ENCODE measurements at places on chromosomes 1 and 21.

GRCh38 chr21:15329191-15329590 is 264.4 kb upstream of the NRIP1 start:
- H3K27ac ChIP-seq, result no peak overlapping the region
- H3K4me1 ChIP-seq, result no peaks in the 10 kb centered on the region
- H3K36me3 ChIP-seq, result no peaks in the 10 kb centered on the region
- DNase-seq, result no peak

DNA sequence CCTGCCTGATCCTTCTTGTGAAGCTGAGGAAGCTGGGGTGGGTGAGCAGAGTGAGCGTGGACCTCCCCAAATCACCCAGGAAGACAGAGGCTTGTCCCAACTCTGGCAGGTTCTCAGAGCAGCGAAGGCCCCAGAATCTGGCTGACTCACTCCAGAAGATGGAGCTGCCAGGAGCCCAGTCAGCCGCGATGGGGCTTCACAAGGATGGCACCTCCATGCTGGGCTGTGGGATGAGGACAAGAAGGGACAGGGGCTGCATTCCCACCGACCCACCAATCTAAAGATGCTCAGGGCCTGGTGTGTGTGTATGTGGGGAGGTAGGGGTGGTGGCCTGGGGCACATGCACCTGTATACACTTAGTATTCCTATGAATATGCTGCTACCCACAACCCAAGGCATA is 52.9 kb downstream of the ATP1A1 start:
- no peak overlapping the region for H3K27ac ChIP-seq
- H3K36me3 ChIP-seq, result no peaks in the 10 kb centered on the region
- no peaks in the 10 kb centered on the region for H3K27me3 ChIP-seq
- no peak for DNase-seq
- H3K4me3 ChIP-seq, result no peak overlapping the region

GRCh38 chr21:42779431-42779861 is 99.9 kb downstream of the WDR4 start:
- peaks cover 9% of the 10 kb centered on the region for H3K4me1 ChIP-seq
- H3K4me3 ChIP-seq, result no peak overlapping the region
- H3K36me3 ChIP-seq, result no peaks in the 10 kb centered on the region
- H3K27ac ChIP-seq, result no peak overlapping the region
- no peak for DNase-seq

- no peak overlapping the region for H3K27ac ChIP-seq
- H3K4me3 ChIP-seq, result no peak overlapping the region
- no peak for DNase-seq
- peaks cover 42% of the 10 kb centered on the region for H3K4me1 ChIP-seq
- H3K36me3 ChIP-seq, result peaks cover 16% of the 10 kb centered on the region
Observed at GRCh38 chr1:65425697-65426096, 5.2 kb downstream of the LEPR start.

DNA sequence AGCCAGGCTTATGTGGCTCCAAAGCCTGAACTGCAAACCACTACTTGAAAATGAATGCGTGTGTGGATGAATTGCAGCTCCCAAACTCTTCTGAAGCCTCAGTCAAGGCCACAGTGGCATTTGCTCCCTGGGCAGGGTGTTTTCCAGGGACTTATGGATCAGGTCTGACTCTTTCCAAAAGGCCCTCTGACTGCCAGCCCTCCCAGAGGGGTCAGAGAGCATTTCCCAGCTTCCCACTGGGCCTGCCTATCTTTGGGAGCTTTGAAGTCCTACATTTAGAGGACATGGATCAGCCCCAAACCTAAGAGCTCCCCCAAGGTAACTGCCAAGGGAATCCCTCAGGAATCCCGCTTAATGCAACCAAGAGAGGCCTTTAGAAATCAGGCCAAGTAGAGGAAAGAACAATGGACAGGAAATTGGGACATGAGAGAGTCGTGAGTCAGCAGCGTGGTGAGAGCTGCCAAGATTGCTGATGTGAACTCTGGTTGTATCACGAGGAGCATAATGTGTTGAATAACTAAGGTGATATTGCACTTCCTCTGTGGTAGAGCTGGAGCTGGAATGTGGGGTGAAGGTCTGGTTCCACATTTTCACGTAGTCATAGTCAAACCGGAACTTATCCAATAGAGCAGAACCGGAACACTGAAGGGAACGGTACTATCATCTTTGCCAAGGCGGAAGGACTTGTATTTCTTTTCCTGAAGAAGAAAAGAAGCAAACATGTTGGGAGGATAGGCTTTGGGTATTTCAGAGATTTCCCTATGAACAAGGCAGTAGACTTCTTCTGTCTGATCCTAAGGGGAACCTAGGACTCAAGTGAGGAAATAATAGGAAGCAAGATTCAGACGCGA is 99.4 kb upstream of the JUN start:
- H3K27ac ChIP-seq, result peak overlapping the region; percentile 49
- no peak overlapping the region for H3K4me3 ChIP-seq
- H3K36me3 ChIP-seq, result no peaks in the 10 kb centered on the region
- DNase-seq, result peak; percentile 55

DNA sequence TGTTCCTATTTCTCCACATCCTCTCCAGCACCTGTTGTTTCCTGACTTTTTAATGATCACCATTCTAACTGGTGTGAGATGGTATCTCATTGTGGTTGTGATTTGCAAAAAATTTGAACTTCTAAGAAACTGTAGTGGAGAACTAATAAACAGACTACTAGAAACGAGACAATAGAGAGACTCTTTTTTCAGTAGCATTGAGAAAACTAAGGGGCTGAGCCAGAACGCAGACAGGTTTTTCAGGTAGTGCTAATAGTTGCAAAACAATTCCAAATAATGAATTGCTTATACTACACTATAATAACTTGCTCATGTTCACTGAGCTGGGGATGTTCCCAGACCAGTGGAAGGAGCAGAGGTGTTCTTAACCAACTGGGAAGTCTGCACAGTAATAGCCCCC is 98.8 kb upstream of the DPH5 start:
- no peaks in the 10 kb centered on the region for H3K27me3 ChIP-seq
- no peak overlapping the region for H3K27ac ChIP-seq
- no peaks in the 10 kb centered on the region for H3K36me3 ChIP-seq

DNA sequence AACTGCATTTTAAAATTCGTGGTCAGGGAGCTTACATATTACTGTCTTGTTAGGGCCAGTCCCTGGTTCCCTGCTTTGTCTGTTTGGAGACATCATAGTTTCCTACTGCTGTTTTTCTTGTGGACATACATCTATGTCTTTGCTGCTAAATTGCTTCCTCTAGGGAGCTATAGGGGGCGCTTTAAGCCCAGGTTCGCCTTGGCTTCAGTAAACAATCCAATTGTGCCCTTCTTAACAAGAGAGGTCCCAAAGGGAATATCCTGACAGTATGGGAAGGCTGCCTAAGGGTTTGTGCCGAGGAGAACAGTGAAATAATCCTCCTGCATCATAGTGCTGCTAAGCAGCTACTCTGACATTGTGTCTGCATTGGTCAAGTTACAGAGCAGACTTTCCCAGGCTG is 112.5 kb downstream of the USH2A start:
- H3K4me3 ChIP-seq, result no peak overlapping the region
- no peak overlapping the region for H3K27ac ChIP-seq
- H3K4me1 ChIP-seq, result no peaks in the 10 kb centered on the region
- DNase-seq, result no peak

DNA sequence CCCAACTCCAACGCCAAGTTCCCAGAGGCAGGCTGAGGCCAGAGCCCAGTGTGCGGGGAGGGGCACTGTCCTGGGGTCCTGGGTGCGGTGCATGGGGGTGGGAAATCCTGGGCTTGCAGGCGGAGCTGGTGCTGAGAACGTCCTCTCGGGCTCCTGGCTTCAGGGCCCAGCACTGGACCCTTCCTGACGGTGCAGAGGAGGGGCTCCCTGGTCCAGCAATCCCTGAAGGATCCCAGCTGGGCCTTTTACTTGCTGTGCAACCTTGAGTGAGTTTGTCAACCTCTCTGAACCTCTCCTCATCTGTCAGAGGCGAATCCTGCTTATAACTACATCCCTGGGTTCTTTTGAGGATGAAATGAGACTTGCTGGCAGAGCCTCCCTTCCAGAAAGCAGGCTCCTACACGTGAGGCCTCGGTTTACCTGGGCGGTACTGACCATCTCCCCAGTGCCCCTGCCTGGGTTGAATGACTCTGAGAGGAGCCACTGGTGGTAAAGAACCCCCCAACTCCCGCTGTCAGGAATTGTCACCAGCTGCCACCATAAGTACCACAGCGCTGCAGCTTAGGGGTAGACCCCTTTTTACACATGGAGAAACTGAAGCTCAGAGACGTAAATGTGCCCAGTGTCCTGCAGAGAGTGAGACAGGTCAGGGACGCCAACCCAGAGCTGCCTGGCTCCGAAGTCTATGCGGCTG is 77.3 kb downstream of the DHRS3 start:
- DNase-seq, result no peak
- peaks cover 15% of the 10 kb centered on the region for H3K4me1 ChIP-seq
- peak overlapping the region; percentile 77 for H3K27ac ChIP-seq

DNA sequence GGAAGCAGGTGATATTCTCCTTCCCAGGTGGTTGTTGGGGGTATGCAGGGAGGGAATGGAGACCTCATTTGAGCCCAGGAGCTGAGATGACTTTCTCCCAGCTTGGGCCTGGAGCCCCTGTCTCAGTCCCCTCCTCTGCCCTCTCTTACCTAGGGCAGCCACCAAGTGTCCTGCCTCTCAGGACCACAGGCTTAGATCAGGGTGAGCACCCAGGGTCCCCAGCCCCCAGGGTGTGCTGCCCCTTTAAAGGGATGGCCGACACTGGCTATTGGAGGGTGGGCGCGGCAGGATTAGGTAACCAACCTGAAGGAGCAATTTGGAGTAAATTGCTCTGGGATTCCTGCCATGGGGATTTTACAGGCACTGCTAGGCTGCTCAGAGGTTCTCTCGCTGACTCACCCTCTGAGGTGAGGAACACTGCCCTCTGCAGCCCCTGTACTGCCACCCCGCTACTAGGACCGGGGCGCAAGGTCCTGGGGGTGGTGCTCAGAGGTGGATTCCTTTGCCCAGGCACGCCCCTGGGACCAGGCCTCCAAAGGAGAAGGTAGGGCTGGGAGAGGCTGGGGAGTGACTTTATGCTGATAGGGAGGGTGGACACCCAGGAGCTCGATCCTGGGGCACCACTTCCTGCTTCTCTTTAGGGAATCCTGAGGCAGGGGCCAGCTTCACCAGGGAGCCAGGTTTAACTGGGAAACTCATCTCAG is 1.5 kb downstream of the RPS6KA1 start:
- H3K4me3 ChIP-seq, result no peak overlapping the region
- no peak for DNase-seq
- H3K36me3 ChIP-seq, result no peaks in the 10 kb centered on the region
- H3K27ac ChIP-seq, result no peak overlapping the region
- H3K27me3 ChIP-seq, result no peaks in the 10 kb centered on the region

DNA sequence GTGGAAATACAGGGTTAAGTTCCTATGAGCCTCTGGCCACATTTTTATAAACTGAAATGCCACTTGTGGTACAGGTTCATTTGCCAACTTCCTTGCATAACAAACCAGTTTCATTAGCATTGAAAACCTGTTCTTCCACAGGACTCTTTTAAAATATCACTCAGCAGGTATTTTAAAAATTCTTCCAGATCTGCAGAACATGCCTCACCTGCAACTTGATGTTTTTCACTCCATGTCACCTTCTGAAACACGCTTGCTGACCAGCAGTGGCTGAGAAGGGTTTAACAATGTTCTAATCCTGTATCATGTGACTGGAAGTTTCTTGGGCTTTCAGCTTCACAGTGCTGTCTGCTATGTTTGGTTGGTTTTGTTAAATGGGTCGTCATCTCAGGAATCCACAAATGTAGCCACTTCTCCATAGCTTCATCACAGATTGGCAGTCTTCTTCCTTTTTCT is 17.6 kb upstream of the CBR3 start:
- H3K27ac ChIP-seq, result no peak overlapping the region
- no peak for DNase-seq
- no peaks in the 10 kb centered on the region for H3K36me3 ChIP-seq
- H3K4me1 ChIP-seq, result no peaks in the 10 kb centered on the region
- H3K4me3 ChIP-seq, result no peak overlapping the region
- no peaks in the 10 kb centered on the region for H3K27me3 ChIP-seq

DNA sequence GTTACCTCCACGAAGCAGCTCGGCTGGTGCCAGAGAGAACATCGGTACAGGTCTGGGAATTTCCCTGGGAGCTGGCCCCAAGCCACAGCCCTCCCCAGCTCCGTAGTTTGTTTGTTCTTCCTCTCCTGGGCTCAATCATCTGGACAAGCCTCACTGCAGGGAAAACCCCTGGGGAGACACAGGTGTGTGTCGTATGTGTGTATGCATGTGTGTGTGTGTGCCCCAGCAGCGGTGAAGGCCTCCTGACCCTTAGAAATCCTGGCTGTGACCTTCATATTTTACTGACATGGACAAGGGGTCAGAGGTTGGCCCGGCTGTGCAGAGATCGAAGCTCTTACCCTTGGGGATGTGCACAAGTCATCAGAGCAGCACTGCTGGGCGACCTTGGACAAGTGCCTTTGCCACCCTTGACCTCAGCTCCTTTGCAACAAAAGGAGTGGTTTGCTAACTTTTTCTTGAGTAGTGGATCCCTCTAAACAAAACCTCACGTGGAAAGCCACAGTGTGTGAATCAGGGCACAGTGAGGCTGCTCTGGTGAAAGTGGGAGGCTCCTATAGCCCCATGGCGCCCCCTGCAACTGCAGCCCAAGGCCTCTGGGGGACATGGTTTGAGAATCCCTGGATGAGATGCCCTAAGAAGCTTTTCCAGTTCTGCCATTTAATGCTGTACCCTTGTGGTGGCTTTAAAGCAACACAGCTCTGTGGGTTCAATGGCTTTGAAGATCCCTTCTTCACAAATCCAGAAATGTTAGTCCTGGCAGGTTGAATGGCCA is 12.3 kb upstream of the IL22RA1 start:
- no peak for DNase-seq
- peaks cover 2% of the 10 kb centered on the region for H3K27me3 ChIP-seq
- no peak overlapping the region for H3K4me3 ChIP-seq
- H3K4me1 ChIP-seq, result peaks cover 6% of the 10 kb centered on the region
- H3K36me3 ChIP-seq, result no peaks in the 10 kb centered on the region
- H3K27ac ChIP-seq, result no peak overlapping the region

- DNase-seq, result no peak
- H3K4me3 ChIP-seq, result no peak overlapping the region
- H3K36me3 ChIP-seq, result no peaks in the 10 kb centered on the region
- H3K4me1 ChIP-seq, result peaks cover 7% of the 10 kb centered on the region
Observed at GRCh38 chr1:53321366-53321765, 6.5 kb downstream of the LRP8 start.

- no peak overlapping the region for H3K4me3 ChIP-seq
- no peaks in the 10 kb centered on the region for H3K4me1 ChIP-seq
- H3K27ac ChIP-seq, result no peak overlapping the region
- no peak for DNase-seq
Observed at GRCh38 chr1:200366577-200367253, 43.1 kb downstream of the ZNF281 start.

Measured in thoracic aorta (tissue), 2 donors.